Iris pigment epithelial cell (primary cell): ENCODE measurements at places on chromosomes 3 and 15.
A peak's percentile ranks its signal among the peaks of the same experiment; 100 is the strongest.

DNA sequence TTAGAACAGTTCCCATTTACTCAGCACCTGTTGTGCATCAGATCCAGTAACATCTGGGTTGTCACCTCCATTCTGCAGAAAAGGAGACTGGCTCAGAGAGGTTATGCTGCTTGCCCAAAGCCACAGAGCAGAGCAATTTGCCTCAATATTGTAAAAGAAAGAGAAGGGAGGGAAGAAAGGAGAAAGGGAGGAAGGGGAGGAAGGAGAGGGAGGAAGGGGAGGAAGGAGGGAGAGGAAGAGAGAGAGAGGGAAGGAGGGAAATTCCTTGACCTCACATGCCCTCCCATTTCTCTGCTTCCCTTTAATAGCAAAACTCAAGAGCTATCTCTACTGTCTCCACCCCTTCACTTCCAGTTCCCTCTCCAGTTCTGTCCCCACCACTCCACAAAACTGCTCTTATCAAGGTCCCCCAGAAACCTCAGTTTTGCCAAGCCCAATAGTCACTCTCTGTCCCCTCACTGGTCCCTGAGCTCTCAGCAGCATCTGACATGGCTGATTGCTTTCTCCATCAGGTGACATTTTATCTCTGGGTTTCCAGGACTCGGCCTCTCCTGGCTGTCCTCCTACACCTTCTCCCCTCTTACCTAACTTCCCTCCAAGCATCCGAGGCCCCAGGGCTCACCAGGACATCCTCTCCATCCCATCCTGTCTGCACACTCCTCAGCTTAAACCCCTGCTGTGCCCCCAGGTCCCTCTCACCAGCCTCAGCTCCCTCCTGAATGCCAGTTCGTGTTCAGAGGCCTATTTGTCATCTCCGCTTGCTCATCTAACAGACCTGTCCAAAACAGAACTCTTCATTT lies 104.7 kb upstream of the LINGO1 start:
- DNase-seq: no peak

GRCh38 chr3:64684715-64685261 lies 3.0 kb downstream of the ADAMTS9 start:
- peak; percentile 51 for DNase-seq

GRCh38 chr15:68218847-68219798 lies 10.4 kb downstream of the CLN6 start:
- no peak for DNase-seq

DNA sequence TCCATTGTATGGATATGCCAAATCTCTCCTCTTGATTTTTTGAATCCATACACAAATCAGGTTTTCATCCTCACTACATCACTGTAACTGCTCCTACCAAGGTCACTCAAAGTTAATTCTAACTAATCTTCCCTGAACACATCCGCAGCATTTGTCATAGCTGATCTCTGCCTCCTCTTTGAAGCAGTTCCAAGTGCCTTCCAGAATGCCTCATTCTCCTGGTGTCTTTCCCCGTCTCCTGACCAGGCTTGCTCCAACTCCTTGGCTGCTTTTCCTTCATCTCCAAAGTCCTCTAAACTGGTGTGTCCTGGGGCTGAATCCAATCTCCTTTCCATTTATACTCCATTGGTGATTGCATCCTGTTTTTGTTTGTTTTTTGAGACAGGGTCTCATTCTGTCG lies 26.8 kb downstream of the KLHDC8B start:
- no peak for DNase-seq

GRCh38 chr3:46866720-46867549 lies 3.7 kb upstream of the MYL3 start:
- DNase-seq: peak; percentile 31

GRCh38 chr3:36704280-36704679 lies 60.1 kb downstream of the DCLK3 start:
- no peak for DNase-seq

GRCh38 chr3:103511891-103512290 lies 1077.1 kb downstream of the ZPLD1 start:
- DNase-seq: no peak

DNA sequence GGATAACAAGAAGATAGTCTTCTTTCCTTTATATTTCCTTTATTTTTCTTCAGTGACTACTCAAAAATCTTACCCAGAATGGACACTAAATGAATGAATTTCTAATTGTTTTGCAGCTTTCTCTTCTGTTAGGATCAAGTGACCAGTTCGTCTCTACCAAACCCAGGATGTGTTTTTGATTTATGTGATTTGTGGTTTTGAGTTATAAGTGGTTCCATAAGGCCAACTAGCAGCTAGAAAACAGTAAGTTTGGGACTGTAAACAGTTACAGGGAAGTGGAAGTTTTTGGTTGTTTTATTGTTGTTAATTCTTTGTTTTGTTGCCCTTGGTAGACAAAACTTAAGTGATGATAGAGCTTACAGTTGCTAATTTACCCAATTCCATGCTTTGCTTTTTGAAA lies 456.5 kb downstream of the IL5RA start:
- DNase-seq: no peak

DNA sequence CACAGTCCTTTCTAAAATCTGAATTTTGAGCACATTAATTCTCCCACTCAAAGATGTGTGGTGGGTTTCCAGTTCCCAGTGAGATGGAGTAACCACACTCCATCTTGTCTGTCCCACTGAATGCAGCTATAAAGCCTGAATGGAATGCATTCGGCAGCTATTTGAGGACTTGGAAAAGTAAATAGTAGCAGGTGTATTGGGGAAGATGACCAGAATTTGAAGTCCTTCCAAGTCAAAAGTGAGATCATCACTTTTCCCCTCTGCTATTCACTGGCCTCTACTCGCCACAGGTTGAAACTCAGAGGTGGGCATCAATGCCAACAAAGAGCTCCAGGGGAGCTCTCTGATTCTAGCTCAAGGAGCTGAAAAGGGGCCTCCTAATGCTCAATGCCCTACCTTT lies 8.1 kb upstream of the GNB5 start:
- DNase-seq: no peak

GRCh38 chr15:63474810-63475316 lies 29.5 kb upstream of the USP3 start:
- no peak for DNase-seq

GRCh38 chr3:11638495-11639358 lies 5.0 kb downstream of the VGLL4 start:
- DNase-seq: no peak

DNA sequence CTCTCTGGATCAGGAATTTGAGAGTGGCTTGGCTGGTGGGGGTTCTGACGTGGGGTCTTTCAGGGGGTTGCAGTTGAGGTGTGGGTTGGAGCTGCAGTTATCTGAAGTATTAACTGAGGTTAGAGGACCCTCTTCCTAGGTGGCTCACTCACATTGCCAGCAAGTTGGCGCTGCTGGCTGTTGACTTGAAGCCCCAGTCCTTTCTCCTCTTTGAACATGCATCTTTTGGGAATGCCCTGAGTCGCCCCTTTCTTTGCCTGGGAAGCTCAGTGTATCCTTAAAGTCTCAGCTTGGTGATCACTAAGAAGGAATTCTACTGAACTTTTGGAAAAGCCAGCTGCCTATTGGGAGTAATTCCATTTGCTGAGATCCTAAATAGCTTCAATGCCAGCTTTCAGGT lies 13.0 kb upstream of the AMOTL2 start:
- DNase-seq: no peak

- DNase-seq: peak; percentile 49
These were observed 14.5 kb downstream of the RLBP1 start for GRCh38 chr15:89206908-89207331.

DNA sequence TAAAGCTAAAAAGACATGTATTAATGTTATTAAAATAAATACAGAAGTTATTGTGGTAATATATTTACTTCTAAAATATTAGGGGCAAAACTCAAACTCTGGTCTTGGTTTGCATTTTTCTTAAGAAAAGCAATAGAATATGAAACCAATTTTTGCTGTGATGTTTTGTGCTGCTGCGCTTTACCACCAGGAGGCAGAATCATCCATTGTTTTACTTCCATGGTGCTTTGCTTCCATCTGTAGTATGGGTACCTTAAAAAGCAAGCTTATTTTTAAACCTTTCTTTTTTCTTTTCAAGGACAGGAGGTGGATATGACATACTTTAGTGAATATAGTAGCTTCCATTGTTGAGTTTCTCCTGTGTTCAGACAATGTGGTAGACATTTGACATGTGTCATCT lies 46.6 kb upstream of the MRPL3 start:
- no peak for DNase-seq

DNA sequence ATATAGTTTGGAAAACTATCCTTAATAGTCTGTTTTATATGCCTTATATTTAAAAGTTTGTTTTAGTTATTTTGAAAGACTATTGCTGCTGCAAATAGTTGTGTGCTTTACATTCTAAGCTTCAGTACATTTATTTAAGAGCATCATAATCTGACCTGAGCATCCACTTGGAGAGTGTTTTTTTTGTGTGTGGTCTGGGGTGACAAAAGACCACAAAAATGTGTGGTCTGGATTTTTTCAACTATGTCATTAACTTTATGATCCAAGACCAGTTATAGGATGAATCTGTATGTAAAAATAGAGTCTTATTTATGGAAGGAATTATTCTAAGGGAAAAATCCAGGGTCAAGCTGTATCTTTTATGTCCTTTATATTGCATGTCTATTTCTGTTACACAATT lies 77.4 kb downstream of the SLTM start:
- peak; percentile 30 for DNase-seq

GRCh38 chr15:59689626-59690236 lies 611 bp upstream of the BNIP2 start:
- DNase-seq: peak; percentile 73

DNA sequence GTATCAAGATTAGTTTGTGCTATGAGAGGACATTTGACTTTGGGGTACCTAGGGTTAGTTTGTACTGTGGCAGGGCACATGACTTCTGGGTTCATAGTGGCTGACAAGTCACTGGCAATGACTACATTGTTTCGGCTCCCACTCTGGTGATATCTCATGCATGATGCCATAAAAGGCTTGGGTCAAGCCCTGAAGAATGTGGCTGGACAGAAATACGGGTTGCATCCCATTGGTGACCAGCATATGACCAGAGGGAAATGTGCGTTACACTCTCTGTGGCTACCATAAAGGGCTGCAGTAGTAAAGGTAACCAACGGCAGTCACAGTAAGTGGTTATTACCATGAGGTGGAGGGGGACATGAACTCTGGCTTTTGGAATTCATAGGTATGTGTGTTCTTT lies 18.4 kb downstream of the THOC7 start:
- no peak for DNase-seq

GRCh38 chr3:98457543-98457942 lies 5.5 kb upstream of the OR5K1 start:
- DNase-seq: no peak

GRCh38 chr3:78689378-78689777 lies 1078.4 kb downstream of the ROBO1 start:
- no peak for DNase-seq

DNA sequence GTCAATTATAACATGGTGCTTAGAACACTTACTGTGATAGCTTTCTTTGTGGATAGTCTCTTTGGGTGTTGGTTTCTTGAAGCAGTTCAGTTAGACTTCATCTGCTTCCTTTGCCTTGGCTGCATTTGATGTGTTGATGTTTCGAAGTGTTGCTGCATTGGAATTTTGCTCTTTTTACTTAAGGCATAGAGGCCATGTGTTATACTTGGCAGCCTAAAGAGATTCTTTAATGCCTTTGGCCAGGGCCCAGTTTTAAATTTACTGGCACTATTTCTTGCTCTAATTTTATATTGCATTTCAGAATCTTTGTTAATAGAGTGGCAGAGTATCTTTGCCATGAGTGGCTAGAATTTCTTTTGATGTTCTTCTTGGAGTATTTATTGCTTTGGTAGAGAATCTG lies 21.2 kb downstream of the NR1D2 start:
- DNase-seq: peak; percentile 75

- no peak for DNase-seq
These were observed 1.2 kb upstream of the BBX start for GRCh38 chr3:107521469-107522059.

DNA sequence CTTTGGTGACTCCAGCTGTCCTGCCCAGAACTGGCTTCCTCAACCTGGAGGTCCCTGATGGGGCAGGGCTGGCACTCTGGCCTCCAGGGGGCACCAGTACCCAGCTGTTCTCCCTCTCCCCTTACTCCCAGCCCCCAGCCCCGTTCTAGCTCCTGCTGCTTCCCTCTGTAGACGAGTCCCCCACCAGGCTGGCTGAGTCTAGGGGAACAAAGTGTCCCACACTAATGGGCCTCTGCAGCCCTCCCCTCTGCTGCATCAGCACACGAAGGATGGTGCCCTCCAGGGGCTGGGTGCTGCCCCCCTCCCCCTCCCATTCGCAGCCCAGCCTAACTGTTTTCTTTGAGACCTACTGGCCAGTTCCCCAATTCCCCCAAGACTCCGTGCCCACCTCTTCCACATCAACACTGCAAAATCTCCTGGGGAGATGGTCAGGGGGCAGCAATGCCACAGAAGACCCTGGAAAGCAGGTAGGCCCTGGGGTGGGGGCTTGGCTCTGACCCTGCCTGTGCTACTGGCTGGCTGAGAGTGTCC lies 4.2 kb downstream of the RHCG start:
- no peak for DNase-seq

- no peak for DNase-seq
These were observed 269.4 kb upstream of the RGMA start for GRCh38 chr15:93358166-93359059.

GRCh38 chr3:23217872-23218554 lies 14.9 kb downstream of the UBE2E2 start:
- DNase-seq: peak; percentile 41

DNA sequence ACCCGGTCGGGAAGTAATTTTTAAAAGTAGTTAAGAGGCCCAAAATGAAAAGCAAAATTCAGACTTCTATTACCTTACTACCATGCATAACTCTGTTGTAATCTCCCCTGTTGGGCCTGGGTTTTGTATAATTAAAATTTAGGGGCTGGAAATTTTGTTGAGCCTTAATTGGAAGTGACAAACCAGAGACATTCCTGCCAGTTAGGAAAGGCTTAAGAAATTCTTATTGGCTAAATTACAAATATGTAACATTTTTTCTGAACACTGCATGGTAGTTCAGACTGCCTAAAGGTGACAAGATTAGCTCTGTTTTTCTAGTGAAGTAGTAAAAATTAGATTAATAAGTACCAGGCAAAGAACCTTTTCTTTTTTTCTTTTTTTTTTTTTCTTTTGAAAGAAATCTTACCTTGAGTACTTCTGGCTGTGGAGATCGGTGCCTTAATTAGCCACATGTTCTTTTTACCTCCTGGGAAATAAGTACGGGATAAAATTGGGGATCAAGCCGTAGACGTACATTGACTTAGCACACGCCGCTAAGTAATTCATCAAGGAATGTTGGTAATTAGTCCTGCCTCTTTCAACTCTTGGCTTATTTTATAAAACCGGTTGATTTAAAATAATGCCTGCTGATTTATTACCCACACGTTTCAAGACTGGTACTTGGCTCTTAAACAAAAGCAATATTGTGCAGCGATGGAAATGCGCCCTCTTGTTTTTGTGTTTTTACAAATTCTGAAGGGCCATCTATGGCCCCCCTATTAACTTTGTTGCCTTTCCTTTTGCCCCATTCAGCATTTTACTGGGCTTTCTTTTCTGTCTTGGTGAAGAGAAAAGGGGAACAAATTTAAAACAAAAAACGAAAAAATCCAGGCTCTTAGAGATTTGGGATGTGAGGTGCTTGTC lies 111.2 kb upstream of the SAMMSON start:
- no peak for DNase-seq

- DNase-seq: peak; percentile 45
These were observed 105.5 kb upstream of the WNT5A start for GRCh38 chr3:55592572-55592971.

- DNase-seq: no peak
These were observed 16.7 kb downstream of the BLOC1S6 start for GRCh38 chr15:45603881-45604280.
